EH (cell line): ENCODE measurements at places on chromosomes 11 and 22.
A peak's percentile ranks its signal among the peaks of the same experiment; 100 is the strongest.

GRCh38 chr22:23437779-23438178, 142.3 kb downstream of the IGLL1 start:
- no peak for DNase-seq

GRCh38 chr11:67392183-67392715, 463 bp downstream of the RAD9A start:
- DNase-seq: no peak

DNA sequence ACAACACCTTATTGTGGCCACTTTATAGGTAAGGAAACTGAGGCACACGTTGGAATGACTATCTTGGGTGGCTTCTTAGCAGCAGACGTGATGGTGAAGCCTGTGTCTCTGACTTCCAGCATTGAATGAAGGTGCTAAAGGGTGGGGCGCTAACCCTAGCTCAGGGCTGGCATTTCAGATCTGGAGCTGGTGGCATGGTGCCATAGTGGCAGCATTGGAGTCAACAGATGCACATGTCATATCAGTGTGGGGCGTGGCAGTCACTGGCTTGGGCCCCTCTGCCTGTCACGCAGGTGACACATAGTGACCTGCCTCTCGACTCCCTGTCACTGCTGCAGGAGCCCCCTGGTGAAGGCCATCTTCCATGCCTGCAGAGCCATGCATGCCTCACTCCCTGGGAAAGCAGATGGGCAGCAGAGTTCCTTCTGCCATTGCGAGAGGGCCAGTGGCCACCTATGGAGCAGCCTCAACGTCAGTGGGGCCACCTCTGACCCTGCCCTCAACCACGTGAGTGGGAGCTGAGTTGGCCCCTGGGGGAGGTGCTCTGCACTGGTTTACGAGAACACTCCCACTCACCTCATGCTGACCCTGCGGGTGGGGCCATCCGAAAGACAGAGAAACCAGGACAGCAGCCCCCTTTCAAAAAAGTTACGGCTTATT, 14.8 kb downstream of the SHISA8 start:
- no peak for DNase-seq

DNA sequence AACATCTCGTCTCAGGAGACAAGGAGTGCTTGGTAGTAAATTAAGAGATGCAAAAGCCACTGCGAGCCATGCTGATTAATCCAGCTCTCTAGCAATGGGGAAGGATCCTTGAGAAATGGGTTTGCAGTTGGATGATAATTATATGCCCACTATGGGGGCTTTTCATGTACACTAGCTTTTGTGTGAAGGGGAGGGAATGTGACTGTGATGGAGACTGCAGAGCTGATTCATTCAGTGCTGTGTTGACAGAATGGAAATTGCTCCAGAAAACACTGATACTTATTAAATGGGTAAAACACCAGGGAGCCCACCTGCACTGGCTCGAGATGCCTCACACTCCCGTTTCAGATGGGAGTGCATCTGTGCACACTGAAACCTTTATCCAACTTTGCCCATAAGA, 37.0 kb upstream of the KIRREL3 start:
- no peak for DNase-seq

DNA sequence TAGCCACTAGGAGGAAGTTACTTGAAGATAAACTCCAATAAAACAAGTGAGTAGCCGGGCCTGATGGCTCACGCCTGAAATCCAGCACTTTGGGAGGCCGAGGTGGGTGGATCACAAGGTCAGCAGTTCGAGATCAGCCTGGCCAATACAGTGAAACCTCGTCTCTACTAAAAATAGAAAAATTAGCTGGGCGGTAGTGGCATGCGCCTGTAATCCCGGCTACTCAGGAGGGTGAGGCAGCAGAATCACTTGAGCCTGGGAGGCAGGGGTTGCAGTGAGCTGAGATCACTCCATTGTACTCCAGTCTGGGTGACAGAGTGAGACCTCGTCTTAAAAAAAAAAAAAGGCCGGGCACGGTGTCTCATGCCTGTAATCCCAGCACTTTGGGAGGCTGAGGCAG, 34.0 kb upstream of the CLPB start:
- DNase-seq: peak; percentile 10

- no peak for DNase-seq
These were observed 255.8 kb downstream of the TBC1D22A start for GRCh38 chr22:47018010-47018910.

GRCh38 chr22:49672014-49672516, 155.6 kb downstream of the BRD1 start:
- DNase-seq: no peak
